ENCODE measurements at places on chromosomes 1 and 21. TPM values are rescaled to one million over a fixed set of nuclear protein-coding genes. Genes with fewer than 3 reads are reported as not detected.

- DNase-seq = no peak
- H3K4me3 ChIP-seq = no peak overlapping the region
- H3K36me3 ChIP-seq = no peaks in the 10 kb centered on the region
- no peaks in the 10 kb centered on the region for H3K27me3 ChIP-seq
Measured at GRCh38 chr1:57131701-57132394, 166.0 kb upstream of the C8B start.

- H3K27ac ChIP-seq = no peak overlapping the region
- no peak for DNase-seq
- H3K4me3 ChIP-seq = no peak overlapping the region
- no peaks in the 10 kb centered on the region for H3K36me3 ChIP-seq
- H3K4me1 ChIP-seq = no peaks in the 10 kb centered on the region
Measured at GRCh38 chr1:175537571-175537970, 205.8 kb downstream of the TNR start.

DNA sequence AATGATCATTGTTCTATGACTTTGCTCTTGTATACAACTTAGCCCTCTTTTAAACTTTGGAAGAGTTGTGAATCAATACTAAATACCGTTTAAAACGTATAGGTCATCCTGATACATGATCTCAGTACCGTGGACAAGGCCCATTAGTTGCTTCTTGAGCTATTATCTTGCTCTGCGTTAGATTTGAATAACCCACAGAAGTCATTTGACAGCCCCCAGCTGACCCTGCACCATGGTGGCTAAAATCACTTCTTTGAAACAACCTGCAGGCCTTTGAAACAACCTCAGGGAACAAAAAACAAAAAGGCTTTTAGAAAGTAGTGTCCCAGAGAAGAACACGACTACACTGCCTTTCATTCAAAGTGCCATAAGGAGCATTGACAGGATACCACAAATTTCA is 473.0 kb upstream of the ADGRL2 start:
- H3K27ac ChIP-seq = no peak overlapping the region
- no peaks in the 10 kb centered on the region for H3K36me3 ChIP-seq
- no peak for DNase-seq
- no peak overlapping the region for H3K4me3 ChIP-seq
- H3K4me1 ChIP-seq = no peaks in the 10 kb centered on the region

RHEX gene
- total RNA-seq = not detected

ALPL gene
- 410 TPM for total RNA-seq

- H3K4me1 ChIP-seq = peaks cover 11% of the 10 kb centered on the region
- H3K27me3 ChIP-seq = no peaks in the 10 kb centered on the region
- H3K4me3 ChIP-seq = no peak overlapping the region
Measured at GRCh38 chr21:29163341-29164115, 33.1 kb downstream of the MAP3K7CL start.

DNA sequence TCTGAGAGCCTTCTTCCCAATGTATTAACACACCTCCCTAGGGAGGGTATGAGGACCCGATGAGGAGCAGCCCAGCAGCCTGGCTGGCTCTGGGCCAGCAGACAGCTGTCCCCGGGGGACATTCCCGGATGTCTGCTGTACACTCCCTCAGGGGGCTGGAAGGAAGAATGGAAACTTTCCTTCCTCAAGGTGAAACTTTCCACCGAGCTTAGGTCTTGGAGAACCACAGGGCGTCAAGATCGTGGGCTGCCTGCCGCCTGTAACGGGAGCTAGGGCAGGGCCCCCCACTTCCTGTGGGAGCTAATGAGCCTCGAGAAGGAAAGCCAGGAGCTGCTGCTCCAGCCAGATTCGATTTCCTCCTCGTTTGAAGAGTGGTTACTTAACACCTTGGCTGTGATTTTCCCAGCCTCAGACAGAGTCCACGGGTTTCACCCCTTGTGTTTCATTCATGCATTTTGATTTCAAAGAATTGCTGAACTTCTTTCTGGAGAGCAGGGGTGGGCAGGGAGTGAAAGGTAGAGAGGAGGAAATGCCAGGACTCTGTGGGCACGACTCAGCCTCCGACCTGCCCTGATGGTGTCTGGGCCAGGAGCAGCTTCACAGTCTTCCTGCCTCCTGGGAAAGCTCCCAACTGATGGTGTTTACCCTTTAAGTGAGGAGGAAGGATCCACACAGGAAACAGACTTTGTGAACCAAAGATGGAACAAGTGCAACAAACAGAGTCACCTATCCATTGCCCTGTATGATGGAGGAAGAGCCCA is 29.7 kb downstream of the UBE2T start:
- H3K4me3 ChIP-seq = no peak overlapping the region
- H3K36me3 ChIP-seq = no peaks in the 10 kb centered on the region
- no peaks in the 10 kb centered on the region for H3K27me3 ChIP-seq
- H3K27ac ChIP-seq = no peak overlapping the region
- H3K4me1 ChIP-seq = peaks cover 7% of the 10 kb centered on the region

DNA sequence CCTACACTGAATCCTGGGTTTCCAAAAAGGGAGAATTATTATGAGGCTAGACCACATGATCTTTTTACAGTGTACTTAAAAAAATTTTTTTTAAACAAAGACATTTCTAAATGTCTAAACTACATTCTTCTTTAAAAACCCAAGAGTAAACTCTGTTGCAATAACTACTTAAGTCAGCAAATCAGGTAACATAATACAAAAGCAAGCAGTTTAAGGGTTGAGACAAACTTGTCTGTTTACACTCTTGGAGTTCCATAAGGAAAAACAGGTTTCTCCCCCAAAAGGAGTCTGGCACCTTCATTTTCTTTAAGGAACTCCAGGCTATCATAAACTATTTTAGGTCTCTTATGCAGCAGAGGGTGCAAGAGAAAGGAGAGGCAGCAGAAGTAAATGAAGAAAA is 12.5 kb upstream of the ANKRD45 start:
- no peak overlapping the region for H3K4me3 ChIP-seq
- no peaks in the 10 kb centered on the region for H3K36me3 ChIP-seq
- H3K27me3 ChIP-seq = no peaks in the 10 kb centered on the region
- DNase-seq = no peak
- H3K27ac ChIP-seq = no peak overlapping the region

DNA sequence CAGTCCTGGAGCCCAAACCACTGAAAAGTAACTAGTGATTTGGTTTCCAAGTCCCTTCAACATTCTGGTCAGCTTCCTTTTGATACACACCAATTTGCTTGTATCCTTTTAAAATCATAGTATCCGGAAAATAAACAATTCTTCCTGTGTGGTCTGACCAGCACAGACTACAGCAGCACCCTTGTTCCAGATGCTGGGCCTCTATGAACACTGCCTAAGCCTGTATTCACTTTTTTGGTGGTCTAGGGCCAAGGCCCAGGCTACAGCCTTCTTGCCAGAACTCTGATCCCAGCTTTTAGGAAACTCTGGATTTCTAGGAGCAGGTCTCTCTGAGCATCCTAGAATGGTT is 801 bp upstream of the DDAH1 start:
- H3K27ac ChIP-seq = peak overlapping the region; percentile 81
- H3K27me3 ChIP-seq = no peaks in the 10 kb centered on the region
- H3K4me3 ChIP-seq = peak overlapping the region; percentile 81
- peaks cover 71% of the 10 kb centered on the region for H3K4me1 ChIP-seq
- peak; percentile 94 for DNase-seq

GRCh38 chr1:37946703-37947360 is at the start of gene INPP5B:
INPP5B (minus strand) TSS chr1:37947053; CDS start chr1:37946308, 745 bp downstream.
- H3K4me3 ChIP-seq = peak within 1 kb of the TSS; percentile 56
- H3K4me1 ChIP-seq = peaks cover 20% of the 10 kb centered on the region
- H3K27me3 ChIP-seq = no peaks in the 10 kb centered on the region
- peak within 1 kb of the TSS; percentile 65 for H3K27ac ChIP-seq
- peak; percentile 73 for DNase-seq
- peaks cover 14% of the 10 kb centered on the region for H3K36me3 ChIP-seq

KIF1B gene
- total RNA-seq = 26.8 TPM
